Naive thymus-derived CD8-positive, alpha-beta T cell (primary cell): ENCODE measurements at places on chromosomes 4 and X. TPM values are rescaled to one million over a fixed set of nuclear protein-coding genes. Genes with fewer than 3 reads are reported as not detected.

DNA sequence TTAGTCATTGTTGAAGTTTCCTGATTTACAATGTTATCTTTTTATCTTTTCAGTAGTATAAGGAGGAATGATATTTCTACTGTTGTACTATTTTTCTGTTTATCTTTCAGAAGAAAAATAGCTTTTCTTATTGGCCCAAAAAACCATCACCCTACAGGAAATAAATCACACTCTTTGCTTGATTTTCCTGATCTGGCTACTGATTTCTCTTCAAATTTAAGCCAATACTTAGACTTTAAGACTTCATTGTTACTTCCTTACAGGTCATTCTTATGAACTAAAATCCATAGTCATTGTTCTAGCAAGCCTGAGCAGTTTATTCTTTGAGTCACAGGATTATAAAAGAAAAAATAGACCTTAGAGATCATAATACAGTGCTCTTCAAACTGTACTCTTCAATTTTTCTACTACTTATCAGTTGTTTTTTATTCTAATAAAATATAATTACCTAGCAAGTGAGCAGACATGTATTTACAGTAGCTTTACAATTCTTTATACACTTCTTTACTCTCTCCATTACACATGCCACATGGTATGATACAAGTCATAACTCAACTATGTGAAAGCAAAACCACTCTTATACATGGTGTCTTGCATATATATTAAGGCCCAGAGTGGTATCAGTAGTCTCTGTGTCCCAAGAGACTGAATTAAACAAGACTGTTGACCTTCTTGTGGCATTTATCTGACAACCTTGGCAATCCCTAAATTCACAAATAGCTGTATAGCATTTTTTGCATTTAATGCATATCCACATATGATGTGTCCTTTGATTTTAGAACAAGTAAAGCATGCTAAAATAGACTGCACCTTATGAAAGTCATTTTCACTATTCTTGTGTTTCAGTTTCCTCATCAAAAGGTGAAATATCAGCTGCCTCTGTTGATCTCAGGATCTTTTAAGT is 47.9 kb downstream of the TET2 start:
- DNase-seq, result no peak

Gene FGFR3
- not detected for total RNA-seq

- peak; percentile 41 for DNase-seq
These were observed 118.4 kb downstream of the DTHD1 start for GRCh38 chr4:36399762-36400353.

GRCh38 chr4:37279894-37280592 is 35.5 kb downstream of the NWD2 start:
- no peak for DNase-seq

DNA sequence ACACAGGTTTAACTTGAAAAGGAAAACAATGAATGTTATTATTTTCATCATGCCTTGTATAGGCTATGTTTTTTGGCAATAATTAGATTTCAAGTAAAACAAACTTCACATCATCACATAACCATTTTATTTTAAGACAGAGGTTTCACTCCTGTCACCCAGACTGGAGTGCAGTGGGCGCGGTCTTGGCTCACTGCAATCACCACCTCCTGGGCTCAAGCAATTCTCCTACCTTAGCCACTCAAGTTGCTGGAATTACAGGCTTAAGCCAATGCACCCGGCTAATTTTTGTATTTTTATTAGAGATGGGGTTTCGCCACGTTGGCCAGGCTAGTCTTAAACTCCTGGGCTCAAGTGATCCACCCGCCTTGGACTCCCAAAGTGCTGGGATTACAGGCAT is 658.6 kb upstream of the ATOH1 start:
- no peak for DNase-seq

Gene ITGB1BP2
- total RNA-seq, result 5.8 TPM

Gene NR0B1
- total RNA-seq, result not detected

Gene RS1
- not detected for total RNA-seq

DNA sequence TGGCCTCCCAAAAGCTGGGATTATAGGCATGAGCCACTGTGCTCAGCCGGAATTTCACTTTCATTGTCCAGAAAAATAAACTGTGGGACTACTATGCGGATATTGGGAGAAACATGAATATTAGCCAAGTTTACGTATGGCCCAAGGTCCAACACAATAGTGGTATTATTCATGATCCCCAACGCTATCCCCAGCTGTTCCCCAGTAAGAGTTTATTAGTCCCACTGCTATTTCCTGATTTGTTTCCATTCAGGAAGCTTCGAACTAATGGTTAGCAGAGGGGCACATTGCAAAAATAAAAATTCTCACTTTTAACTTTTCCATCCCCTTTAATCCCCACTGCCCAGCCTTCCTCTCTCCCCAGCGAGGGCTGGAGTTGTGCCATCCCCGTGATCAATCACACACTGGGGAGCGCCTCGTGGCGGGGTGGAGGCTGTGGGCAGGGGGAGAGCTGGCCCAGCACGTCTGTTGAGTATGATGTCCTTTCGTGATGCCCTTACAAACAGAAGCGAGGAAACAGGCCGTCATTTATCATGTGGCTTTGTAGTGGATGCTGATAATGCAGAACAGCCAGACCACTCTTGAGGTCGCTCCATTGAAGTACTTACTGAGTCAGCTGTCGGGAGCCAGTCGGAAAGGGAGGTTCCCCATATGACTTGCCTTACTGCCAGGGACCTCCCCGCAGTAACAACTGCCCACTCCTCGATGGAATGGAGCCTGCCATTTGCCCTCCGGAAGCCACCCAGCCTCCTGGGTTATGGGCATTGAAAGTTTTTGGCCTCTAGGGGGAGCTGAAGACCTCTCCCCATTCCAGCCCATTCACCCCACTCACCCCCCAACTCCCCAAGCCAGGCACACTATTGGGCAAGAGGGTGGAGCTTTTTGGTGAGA is 117.0 kb downstream of the KDR start:
- no peak for DNase-seq

GRCh38 chrX:147741776-147742175 is 169.9 kb upstream of the FMR1 start:
- DNase-seq, result no peak

Gene STK26
- 57.6 TPM for total RNA-seq
